Activated CD4-positive, alpha-beta T cell treated with anti-CD3 and anti-CD28 coated beads, Interleukin-2, amount 50 U/mL, for 16 hours (primary cell): ENCODE measurements at places on chromosomes 16 and 17.
A peak's percentile ranks its signal among the peaks of the same experiment; 100 is the strongest.

DNA sequence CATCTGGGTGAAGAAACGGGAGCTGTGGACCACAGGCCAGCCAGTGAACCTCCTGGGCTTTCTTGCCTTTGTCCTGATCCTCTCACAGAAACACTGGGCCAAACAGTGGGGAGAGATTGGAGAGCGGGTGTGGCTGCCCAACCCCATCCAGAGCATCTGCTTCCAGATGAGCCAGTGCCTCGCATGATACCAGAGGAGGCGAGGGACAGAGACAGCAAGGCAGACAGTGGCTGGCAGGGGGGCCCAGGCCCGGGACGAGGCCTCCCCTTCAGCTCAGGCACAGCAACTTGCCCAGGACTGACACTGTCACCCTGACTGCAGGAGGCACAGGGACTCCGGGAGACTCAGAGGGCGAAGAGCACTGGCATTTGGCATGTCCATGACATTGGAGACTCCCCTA is 12.0 kb downstream of the ARHGEF15 start:
- no peak for DNase-seq

DNA sequence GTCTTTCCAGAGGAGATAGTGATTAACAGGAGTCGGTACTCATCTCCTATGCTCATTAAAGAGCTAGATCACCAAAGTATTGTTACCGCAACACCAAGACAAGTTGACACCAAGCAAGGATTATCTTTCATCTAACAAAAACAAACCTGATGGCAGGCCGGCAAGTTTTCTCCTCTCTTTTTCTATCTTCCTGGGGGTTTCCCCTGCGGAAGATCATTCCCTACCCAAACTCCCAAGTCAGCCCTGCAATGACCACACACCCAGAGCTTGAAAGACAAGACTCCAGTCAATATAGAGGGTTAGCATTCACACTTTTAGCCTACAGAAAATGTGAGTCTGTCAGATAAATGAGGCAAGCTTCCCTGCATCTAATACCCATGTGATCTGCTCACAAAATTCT is 312.1 kb downstream of the SOX9 start:
- no peak for DNase-seq

DNA sequence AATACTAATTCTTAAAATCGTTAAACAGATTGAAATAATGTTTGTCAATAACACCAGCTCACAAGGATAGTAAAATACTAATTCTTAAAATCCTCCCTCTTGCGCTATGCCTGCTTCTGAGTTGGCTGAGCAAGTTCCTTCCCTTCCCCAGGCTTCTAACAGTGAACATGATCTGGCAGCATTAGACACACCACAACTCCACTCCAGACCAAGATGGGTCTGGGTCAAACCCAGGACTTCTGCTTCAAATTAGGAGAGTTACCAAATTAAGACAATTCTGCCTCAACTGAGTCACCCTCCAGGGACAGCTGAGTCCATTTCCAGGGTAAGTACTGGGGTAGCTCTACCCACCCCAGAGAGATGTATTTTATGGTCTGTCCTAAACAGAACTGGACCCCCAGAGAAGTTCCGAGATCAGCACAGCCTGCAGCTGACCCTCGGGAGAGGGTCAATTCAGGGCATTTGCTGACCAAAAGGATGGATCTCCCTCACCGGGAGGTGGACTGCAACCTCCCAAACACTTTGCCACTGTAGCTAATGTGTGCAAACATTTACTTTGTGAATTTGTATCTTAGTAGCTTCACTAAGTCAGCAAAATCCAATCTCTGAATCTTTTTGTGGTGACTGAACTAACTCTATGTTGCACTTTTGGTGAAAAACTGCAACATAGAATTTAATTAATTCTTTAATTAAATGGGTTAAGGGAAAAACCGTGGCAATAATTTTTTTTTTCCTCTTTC is 48.8 kb downstream of the ADCY9 start:
- DNase-seq = no peak

DNA sequence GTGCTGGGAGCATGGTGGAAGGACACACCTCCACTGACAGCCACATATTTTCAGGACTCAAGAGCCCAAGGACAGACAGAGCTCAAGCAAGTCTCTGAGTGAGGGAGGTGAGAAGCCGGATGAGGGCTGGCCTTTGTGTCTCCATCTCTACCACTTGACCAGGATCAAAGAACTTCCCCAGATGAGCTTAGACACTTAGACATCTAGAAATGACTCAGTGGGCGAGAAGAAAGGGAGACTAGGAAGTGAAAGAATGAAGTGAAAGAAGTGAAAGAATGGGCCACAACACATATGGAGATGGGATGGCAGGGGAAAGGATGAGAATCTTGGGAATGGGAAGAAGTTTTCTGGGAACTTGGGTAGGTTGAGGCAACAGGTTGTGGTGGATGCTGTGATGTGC is 274.9 kb upstream of the CCL2 start:
- no peak for DNase-seq

DNA sequence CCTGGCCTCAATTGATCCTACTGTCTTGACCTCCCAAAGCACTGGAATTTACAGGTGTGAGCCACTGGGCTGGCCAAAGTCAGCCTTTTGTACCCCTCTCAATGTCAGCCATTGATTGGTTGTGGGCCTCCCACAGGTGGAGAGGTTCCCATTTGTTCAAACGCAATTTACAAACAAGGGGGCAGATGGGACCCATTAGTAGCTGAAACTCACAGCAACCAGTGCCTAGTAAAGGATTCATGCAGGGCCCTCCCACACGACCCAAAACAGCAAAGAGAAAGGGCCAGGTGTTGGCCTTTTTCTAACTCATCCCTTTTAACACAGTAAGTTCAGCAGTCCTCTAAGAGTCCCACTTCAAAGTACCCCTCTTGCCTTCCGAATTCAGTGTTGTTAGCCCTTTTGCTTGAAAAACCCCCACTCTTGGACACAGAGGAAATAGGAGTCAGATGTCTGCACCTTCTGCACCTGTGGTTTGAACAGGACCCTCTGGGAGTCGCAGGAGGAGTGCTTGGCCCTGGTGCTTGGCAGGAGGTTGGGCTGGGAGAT is 89.2 kb downstream of the PITPNC1 start:
- no peak for DNase-seq

- no peak for DNase-seq
These were observed 76.1 kb upstream of the IRX3 start for GRCh38 chr16:54362591-54363206.

GRCh38 chr17:50114849-50115357 is 15.1 kb downstream of the SAMD14 start:
- DNase-seq = peak; percentile 64

DNA sequence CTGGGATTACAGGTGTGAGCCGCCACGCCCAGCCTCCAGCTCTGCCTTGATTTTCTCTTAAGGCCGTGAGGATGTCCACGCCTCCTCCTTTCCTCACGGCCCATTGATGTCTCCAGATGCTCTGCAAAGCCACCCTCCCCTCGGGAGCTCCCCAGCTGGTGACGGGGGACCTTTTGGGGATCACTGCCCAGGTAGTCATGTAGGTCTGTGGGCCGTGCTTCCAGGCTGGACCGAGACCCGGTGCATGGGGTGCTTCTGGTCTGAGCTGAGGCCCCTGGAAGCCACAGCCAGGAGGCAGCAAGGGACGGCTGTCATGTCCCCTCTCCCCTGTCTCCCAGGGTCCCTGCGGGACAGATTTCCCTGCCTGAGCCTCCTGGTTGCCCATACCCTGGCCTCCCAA is 277.8 kb downstream of the SEC14L1 start:
- DNase-seq = no peak

- no peak for DNase-seq
These were observed 80.1 kb downstream of the ABCC6 start for GRCh38 chr16:16143038-16143763.

DNA sequence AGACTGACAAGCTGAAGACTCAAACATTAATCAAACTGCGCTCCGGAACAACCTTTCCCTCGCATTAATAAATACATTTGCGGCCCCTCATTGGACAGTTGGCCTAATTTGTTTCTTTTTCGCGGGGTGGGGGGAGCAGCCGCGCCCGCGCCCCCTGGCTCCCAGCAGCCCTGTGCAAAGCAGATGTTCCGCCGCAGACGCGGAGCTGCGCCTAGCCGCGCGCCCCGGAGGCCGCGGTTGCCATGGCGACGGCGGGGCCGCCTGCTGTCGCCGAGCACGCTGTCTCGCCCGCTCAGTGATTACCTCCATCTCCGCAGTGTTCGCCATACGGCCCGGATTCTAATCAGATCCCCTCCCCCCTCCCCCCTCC is 25.5 kb downstream of the COPZ2 start:
- DNase-seq = peak; percentile 68

- DNase-seq = no peak
These were observed 369 bp upstream of the BTBD17 start for GRCh38 chr17:74362069-74362405.

GRCh38 chr16:67926181-67926750 is 5.4 kb downstream of the CTRL start:
- DNase-seq = no peak

- DNase-seq = no peak
These were observed 287.4 kb downstream of the HAPSTR1 start for GRCh38 chr16:9378876-9379275.

GRCh38 chr16:51450909-51451308 is 299.8 kb upstream of the SALL1 start:
- DNase-seq = no peak

- peak; percentile 46 for DNase-seq
These were observed 36.6 kb upstream of the TMEM132E start for GRCh38 chr17:34542700-34543336.

DNA sequence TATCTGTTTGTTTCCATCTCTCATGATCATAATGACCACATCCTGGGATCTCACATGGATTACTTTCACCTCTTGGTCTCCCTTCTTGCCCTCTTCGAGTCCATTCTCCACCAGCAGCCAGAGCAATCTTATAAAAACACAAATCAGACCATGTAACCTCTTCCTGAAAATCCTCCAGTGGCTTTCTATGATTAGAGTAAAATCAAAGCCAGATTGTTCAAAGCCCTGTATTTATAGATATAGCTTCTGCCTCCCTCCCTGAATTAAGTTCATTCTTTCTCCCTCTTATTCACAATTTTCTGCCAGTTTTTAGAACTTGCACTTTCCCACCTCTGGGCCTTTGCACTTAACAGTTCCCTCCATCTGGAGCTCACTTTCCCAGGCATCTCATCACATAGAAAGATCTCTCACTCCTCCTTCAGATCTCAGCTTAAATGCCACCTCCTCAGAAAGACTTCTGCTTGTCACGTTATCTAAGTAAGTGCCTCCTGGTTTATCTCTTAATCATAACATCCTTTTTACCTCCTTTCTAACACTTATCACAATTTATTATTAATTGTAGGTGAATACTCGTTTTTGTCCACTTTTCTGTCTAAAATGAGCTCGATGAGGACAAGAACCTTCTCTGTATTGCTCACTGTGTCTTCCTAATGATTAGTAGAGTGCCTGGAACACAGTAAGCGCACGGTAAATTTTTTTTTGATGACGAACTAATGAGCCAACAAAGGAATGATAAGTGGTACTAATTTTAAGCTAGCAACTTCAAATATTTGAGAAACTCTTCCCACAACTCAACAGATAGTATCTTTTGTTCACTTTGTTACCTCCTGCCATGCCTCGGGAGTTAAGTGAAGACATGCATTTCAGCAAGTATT is 80.5 kb downstream of the CYB561 start:
- no peak for DNase-seq

GRCh38 chr16:6250511-6250910 is 1082.1 kb upstream of the RBFOX1 start:
- DNase-seq = no peak

- no peak for DNase-seq
These were observed 190.0 kb downstream of the RAB11FIP4 start for GRCh38 chr17:31581491-31581890.

- no peak for DNase-seq
These were observed 219.5 kb downstream of the MSI2 start for GRCh38 chr17:57475796-57476195.

- peak; percentile 52 for DNase-seq
These were observed 1.4 kb upstream of the SLC5A11 start for GRCh38 chr16:24844101-24845030.

- DNase-seq = peak; percentile 79
These were observed 709 bp upstream of the CD300LG start for GRCh38 chr17:43846221-43846712.

DNA sequence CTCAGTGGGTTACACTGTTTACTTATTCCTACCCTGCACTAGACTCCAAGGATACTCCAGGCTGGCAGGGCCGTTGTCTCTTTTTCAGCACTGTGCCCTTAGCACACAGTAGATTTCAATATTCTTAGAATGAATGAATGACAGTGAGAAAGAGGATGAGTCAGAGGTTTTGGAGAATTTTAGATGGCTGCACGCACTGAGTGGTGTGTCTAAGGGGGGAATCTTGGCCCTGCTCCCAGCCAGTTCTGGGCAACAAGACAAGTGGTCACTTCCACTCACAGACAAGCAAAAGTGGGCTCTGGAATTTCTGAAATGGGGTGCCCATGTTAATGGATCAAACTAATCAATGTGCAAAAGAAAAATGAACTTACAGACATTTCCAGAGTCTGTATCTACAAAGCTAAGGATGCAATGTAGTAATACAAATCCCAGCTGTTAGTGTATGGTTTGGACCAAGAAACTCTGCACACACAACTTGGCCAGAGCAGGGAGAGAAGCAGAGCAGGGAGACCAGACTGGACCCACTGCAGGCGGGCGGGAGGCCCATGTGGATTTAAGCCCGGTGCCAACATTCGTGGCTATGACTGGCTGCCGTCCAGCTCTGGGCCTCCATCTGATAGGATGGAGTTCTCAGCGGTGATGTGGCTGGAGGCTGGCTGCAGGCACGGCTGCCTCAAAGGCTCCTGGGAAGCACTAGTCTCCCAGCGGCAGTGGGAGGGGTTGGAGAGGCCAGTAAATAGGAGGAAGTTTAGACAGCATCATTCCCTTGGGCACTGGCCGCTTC is 95.6 kb upstream of the CDYL2 start:
- DNase-seq = no peak

- no peak for DNase-seq
These were observed 419 bp downstream of the GLIS2 start for GRCh38 chr16:4316108-4316863.

DNA sequence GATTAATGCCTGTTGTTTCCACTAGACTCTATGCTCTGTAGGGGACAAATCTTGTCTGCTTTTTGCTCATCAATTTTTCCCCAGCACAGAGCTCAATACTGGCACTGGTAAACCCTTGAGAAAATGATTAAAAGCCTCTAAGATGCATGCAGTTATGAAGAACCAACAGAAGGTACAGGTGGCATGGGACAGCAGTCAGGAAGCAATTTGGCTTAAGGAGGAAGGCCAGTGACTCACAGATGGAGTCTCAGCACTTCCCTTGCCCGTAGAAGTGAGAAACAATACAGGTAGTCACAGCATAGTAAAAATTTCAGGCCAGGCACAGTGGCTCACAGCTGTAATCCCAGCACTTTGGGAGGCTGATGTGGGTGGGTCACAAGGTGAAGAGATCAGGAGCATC is 504.7 kb upstream of the RBFOX1 start:
- no peak for DNase-seq

DNA sequence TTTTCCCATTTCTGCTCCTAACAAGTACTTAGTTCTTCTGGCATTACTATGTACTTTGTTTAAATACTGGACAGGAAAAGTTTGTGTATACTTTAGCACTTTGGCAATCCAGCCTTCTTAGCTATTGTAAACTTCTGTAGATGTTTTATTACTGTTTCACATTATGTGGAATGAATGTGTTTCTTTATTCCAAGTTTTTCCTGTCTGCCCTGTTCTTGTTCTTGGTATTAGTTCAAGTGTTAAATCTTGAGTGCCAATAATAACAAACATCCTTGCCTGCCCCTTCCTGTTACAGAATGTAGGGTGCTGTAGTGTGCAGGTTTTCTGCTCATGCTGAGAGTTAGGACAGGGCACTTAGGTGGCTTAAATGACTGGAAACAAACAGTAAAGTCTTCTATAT is 7.3 kb upstream of the CAPNS2 start:
- no peak for DNase-seq

- DNase-seq = no peak
These were observed 31.2 kb upstream of the CAPN15 start for GRCh38 chr16:496097-496886.

GRCh38 chr17:68497885-68498319 is 14.3 kb upstream of the PRKAR1A start:
- peak; percentile 68 for DNase-seq
